Muscle of back (tissue), 13 donors: ENCODE measurements at places on chromosomes 11 and 22. TPM values are rescaled to one million over a fixed set of nuclear protein-coding genes. Genes with fewer than 3 reads are reported as not detected.

Gene CCDC73
- not detected for polyA plus RNA-seq

Gene SORL1
- polyA plus RNA-seq: 1.6 TPM

Gene MAPK8IP2
- polyA plus RNA-seq: 0.56 TPM

Gene RPUSD4
- 52.5 TPM for polyA plus RNA-seq

Gene OLFML1
- 57.7 TPM for polyA plus RNA-seq

Gene RFPL2
- polyA plus RNA-seq: not detected
